ENCODE measurements at places on chromosomes 5 and 9.

GRCh38 chr9:98823666-98824334 lies 16.3 kb downstream of the GALNT12 start:
- DNase-seq, result no peak

DNA sequence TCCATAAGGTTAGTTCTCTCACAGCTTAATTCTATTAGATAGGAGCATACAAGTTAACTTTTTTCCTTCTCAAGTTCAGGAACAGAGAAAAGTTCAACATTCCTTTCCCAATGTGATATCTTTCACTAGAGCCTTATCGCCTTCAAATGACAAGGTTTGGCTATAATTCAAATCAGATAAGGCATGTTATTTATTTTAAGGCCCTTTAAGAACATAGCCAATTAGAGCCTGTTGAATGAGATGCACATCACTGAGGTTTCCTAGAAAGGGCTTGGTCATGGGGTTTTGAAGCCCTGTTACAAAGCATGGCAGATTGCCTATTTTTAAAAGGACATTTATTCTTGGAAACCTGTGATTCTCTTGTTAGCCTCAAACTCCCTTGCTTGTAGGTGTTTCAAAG lies 123.4 kb downstream of the BASP1 start:
- no peak for DNase-seq

DNA sequence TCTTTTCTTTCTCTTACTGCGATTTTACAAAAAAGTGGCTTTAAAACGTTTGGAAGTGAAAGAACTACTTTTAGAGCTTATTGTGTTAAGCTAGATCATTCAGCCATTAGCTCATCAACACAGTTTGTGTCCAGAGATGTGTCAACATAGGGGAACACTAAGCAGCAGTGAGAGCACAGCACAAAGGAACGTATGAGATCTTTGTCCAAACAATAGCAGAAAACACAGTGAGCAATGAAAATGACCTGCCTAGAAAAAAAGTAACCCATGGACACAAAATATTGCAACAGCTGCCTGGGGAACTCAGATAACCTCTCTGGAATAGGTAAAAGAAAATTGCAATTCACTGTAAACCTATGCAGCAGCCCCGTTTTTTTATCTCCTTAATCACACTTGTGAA lies 372.5 kb downstream of the ARHGEF28 start:
- DNase-seq, result no peak

DNA sequence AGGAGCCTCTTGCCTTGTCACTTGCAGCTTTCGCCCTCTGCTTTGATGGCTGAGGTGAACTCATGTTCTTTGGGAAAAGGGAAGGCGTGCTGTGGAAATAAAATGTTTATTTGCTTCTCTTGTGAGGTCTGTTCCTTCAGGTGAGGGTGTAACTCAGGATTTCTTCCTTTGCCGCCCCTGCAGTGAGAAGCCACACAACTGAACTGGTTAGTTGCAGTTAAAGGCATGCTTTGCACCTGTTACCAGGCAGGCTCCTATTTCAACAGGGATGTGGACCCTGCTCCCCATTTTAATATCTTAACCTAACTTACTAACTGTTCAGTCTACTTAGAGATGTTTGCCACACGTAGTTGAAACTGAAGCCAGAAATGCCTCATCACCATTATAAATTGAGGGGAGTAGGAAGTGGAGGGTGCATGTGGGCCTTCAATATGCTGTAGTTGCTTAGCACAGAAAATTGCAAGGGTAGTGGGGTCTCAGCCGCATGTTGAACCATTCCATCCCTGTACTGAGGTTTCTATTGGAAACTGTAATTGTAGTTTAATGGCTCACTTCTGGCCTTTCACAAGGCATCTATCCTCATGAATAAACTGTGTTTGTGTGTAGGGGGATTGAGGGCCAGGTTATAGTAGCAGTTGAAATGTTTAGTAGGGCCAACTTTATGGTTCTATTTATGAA lies 7.9 kb downstream of the RACK1 start:
- no peak for DNase-seq

DNA sequence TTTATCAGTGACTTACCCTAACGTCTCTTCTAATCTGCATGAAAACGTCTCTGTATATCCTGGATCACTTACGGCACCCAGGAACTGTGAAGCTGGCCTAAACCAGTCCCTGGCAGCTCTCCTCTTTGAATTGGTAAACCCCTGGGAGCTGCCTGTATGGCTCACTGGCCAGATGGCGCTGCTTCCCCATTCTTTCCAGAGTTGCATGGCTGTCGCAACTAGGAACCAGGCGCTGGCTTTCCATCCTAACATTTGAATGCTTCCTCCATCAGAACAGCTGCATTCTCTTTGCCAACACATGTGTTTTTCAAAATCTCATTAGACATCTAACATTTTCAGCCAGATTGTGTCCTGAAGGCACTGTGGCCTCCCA lies 8.0 kb upstream of the PCA3 start:
- peak; percentile 48 for DNase-seq

DNA sequence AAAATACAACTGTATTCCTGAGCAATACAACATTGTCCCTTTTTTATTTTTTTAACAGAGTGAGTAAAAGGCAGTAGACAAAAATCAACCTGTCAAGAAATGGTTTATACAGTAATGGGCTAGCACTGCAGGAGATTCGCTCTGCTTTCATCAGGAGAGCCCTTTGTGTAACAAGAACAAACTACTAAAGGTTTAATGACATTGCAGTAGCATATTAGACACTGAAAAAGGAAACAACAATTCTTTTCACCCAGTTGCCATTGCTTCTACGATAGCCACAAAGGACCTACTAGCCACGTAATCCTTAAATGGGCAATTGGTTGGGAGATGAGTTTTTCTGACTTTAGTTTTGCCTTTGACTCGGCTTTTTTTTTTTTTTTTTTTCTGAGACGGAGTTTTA lies 319.8 kb upstream of the TRPM3 start:
- no peak for DNase-seq

- no peak for DNase-seq
Measured at GRCh38 chr5:148873690-148874485, 47.5 kb downstream of the ADRB2 start.

DNA sequence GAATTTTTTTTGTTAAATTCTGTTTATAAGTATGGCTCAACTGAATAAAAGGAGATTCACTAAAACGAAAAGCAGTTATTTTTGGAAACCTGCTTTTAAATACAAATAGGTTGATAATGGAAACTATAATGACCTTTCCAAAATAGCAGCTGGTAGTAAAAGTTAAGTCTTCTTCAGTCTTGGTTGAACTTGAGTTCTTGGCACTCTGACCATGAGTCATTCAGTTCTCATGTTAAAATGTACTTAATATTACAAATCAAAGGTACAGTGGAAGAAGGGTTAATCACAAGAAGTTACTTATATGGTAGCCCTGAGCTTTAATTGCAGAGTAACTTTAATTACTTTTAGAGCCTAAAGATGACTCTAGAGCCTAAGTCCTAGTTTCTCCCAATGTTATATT lies 62.1 kb downstream of the KLF9 start:
- peak; percentile 25 for DNase-seq

- no peak for DNase-seq
Measured at GRCh38 chr5:135345956-135346731, 52.9 kb downstream of the MACROH2A1 start.

DNA sequence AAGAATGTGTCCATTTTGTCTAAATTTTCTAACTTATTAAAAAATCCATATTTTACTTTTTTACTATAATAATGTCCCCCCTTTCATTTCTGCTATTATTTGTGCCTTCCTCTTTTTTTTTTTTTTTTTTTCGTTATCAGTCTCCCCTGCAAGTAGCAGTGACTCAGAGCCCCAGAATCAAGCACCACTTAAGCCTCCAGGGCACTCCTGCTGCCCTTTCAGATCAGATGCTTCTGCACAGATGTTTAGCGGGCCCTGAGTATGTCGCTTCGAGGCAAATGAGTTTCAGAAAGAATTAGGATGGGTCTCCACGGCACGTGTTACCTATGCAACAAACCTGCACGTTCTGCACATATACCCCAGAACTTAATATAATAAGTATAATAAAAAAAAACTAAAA lies 11.7 kb downstream of the MED7 start:
- DNase-seq, result no peak

DNA sequence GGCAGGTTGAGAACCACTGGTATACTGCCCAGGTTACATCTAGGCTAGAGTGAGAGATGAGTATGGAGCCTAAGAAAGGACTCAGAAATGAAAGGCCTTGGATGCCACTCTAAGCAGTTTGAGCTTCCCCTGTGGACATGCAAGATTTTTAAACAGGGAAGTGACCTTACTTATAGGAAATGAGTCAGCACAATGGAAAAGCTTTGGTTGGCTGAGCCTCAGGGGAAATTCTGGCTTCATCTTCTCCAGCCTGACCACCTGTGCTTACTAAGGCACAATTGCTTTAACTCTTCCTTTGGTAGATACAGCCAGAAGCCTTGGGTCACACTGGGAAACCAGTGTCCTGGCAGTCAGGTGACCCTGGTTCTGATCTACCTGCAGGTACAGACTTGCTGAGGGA lies 380.2 kb upstream of the ZNF462 start:
- peak; percentile 78 for DNase-seq

DNA sequence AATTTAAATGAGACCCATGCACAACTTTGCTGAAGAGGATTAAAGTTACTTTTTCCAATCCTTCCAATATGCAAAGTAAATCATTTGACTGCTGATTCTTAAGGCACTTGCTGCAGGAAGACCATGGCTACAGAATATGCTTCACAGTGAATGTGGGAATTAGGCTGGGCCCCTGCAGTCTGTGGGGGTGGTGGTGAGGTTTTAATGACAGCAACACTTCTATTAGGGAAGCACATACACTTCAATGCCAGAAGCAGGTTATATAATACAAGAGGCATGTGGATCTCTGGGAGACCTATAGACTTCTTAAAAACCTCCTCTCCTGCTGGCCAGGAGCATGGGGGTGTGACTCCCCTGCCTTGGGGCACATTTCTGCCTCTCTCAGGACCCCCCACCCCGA lies 124.5 kb upstream of the KLF9 start:
- DNase-seq, result no peak

Measured in MCF 10A (cell line).